ENCODE measurements at places on chromosomes 1 and 21.

DNA sequence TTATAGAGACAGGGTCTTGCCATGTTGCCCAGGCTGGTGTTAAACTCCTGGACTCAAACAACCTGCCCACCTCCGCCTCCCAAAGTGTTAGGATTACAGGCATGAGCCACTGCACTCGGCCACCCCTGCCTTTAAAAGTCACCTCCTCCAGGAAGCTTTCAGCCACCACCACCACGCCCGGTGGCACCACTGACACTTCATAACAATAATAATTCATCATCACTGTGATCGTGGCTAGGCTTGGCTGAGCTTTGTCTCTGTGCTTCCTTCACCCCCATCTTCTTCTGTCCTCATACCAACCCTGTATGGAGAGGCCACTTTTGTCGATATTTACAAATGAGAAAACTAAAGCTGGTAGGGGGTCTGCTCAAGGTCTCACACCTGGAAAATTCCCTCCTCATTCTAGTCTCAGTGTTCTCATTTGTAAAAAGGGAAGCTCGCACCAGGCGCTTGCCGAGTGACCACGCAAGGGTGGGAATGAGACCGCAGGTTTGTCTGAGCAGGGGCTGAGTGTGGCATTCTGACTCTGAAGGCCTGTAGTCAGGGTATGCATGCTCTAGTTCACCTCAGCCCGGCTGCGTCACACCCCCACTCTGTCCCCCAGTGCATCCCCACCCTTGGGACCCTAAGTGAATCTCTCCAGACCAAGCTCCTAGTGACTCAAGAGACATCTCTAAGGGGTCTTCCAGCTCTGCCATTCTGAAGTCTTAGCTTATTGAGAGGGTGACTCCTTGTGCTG lies 12.9 kb upstream of the EPHA2 start:
- DNase-seq, result no peak

- DNase-seq, result no peak
Observed at GRCh38 chr1:247113094-247113497, 8.9 kb upstream of the ZNF669 start.

GRCh38 chr1:15703562-15703961 lies 19.4 kb downstream of the PLEKHM2 start:
- DNase-seq, result peak; percentile 86

DNA sequence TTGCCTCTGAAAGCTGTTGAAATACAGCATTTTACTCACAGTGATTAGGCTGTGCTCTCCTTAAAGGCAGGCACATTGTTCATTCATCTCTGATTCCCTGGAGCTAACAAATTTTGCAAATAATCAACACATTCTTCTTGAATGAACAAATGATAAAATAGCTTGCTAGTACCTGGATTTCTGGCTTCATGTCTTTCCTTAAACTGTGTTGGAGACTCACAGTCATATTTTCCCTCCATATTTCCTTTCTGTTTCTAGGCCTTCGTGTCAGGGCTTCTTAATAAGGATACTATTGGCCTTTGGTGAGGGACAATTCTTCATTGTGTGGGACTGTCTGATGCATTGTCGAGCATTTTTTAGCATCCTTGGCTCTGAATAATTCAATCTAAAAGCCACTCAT lies 9.7 kb downstream of the HSD11B1 start:
- no peak for DNase-seq

DNA sequence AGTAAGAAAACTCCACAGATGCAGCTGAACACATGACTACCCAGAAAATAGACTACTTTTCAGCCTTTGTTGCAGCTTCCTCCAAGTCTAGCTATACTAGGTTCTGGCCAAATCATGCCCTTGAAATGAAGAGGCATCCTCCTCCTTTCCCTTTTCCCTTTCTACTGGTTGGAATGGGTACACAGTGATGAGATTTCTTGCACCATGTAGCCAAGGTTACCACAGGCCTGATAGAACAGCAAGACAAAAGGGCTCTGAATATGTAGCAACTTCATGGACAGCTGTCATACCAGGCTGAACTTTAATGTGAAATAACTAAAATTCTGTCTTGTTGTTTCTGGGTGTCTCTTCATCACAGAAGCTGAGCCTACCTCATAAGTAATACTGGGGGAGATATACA lies 146.5 kb downstream of the PDE4B start:
- DNase-seq, result no peak

Measured in fibroblast of skin of right quadriceps (primary cell).